ENCODE measurements at places on chromosomes 11 and 22.

GRCh38 chr22:29157759-29158535, 47.7 kb upstream of the EMID1 start:
- H3K4me3 ChIP-seq = no peak overlapping the region
- H3K27ac ChIP-seq = peak overlapping the region; percentile 89
- H3K27me3 ChIP-seq = peaks cover 8% of the 10 kb centered on the region
- H3K4me1 ChIP-seq = peaks cover 45% of the 10 kb centered on the region
- no peaks in the 10 kb centered on the region for H3K36me3 ChIP-seq

DNA sequence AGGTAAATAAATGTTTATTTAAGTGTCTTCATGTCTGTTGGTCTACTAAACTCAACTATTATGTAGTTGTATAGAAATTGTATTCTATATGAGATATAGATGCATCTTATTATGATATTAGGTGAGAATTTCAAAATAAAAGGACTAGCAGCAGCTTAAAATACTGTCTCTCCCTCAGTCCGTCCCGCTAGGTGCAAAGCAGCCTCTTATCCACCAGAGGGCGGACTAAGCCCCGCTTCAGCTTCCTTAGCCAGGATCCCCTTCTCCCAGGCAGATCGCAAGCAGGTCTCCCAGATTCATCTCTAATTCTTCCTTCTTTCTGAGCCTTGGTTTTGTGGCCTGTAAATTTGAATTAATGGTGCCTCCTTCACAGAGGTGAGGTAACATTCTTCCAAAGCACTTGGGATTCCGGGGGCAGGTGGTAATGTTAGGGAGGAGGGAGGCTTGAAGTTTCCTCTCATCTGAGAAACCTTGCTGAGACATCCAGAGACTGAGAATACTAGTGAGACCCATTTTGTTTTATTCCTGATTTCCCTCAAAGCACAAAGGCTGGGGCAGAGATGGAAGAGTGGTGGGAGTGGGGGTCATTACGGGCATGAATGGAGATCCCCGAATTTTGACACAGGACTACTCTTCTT, 13.5 kb upstream of the INSC start:
- peak; percentile 73 for DNase-seq
- H3K27me3 ChIP-seq = peaks cover 38% of the 10 kb centered on the region
- H3K4me1 ChIP-seq = peaks cover 7% of the 10 kb centered on the region
- H3K27ac ChIP-seq = no peak overlapping the region
- H3K4me3 ChIP-seq = no peak overlapping the region

DNA sequence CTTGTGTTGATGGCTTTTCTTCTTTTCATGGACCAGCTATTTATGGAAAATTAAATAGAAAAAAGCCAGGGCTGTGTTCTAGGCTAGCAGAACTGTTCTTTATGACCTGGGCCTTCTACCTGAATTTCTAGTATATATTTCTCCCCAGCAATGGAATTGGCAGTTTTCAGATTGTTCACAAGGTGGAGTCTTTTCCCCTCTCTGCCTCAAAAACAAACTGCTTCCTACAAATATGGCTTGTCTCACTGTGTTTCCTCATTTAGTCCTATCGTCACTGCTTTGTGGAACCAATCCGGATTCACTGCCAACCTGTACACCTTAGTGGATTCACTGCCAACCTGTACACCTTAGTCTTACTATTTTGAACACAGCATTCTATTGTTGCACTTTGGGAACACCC, 5.0 kb upstream of the APOL5 start:
- H3K27ac ChIP-seq = no peak overlapping the region
- no peak overlapping the region for H3K4me3 ChIP-seq
- H3K4me1 ChIP-seq = peaks cover 4% of the 10 kb centered on the region
- DNase-seq = no peak
- H3K27me3 ChIP-seq = peaks cover 23% of the 10 kb centered on the region
- no peaks in the 10 kb centered on the region for H3K36me3 ChIP-seq

DNA sequence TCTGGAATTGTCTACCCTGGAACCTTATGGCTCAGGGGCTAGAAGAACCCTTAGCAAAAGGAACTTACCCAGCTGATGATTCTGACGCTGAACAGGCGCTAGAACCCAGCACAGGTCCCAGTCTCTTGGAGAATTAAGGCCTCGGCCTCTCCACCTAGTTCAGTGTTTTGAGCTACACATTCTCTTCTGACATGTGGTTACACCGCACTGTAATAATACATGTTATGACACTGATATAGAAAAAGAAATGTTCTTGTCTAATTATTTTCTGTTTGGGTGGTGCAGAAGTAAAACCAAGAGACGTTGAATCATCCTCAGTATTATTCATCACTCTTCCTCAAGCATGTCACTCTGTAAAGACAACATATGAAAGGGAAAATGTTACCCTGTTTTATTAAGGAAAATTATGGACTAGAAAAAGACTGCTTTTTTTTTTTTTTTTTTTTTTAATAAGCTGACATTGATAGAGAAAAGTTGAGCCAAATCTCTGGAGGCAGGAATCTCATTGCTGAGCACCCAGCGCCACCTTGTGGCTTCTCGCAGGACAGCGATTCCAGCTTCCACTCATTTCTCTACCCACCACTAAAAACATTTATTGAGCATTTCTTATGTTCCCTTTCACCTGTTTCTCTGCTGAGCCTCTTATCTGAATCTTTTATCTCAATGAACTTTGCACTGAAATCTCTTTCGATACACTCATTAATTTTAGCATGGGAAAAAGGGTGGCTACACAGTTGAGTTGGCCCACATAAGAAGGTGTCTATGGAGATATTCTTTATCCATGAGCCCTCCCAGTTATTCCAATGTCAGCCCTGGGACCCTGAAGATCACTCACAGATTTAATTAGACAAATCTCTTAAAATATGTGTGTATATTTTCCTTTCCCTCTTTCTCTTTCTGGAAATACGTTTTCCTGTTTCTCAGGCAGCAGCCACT, 12.6 kb upstream of the APLNR start:
- no peaks in the 10 kb centered on the region for H3K36me3 ChIP-seq
- peaks cover 2% of the 10 kb centered on the region for H3K27me3 ChIP-seq
- H3K27ac ChIP-seq = no peak overlapping the region
- peaks cover 19% of the 10 kb centered on the region for H3K4me1 ChIP-seq
- H3K4me3 ChIP-seq = no peak overlapping the region

GRCh38 chr11:3736816-3737215, 60.5 kb downstream of the NUP98 start:
- H3K27me3 ChIP-seq = no peaks in the 10 kb centered on the region
- H3K27ac ChIP-seq = peak overlapping the region; percentile 22
- no peak for DNase-seq
- H3K4me3 ChIP-seq = no peak overlapping the region

DNA sequence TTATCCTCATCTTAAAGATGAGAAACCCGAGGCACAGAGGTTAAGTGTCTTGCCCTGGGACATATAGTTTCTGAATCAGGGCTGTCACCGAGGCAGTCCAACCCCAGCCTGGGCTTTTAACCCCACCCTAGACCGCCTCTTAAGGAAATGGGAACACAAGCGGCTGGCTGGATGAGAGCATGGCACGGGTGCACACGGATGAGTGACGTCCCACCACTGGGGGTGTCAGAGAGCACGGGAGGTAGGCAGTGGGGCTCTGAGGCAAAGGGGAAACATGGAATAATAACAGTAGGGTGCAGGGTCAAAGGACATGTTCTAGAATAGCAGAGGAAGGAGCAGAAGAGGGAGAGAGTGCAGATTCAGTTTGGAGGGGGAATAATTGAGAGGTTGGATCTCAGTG, 22.3 kb downstream of the PPFIBP2 start:
- peaks cover 14% of the 10 kb centered on the region for H3K4me1 ChIP-seq
- H3K27me3 ChIP-seq = peaks cover 41% of the 10 kb centered on the region
- DNase-seq = peak; percentile 27
- no peaks in the 10 kb centered on the region for H3K36me3 ChIP-seq

- H3K4me1 ChIP-seq = peaks cover 6% of the 10 kb centered on the region
- no peak overlapping the region for H3K27ac ChIP-seq
- peaks cover 95% of the 10 kb centered on the region for H3K27me3 ChIP-seq
- H3K4me3 ChIP-seq = peak overlapping the region; percentile 70
Observed at GRCh38 chr11:12109591-12110196, 696 bp upstream of the MICAL2 start.

DNA sequence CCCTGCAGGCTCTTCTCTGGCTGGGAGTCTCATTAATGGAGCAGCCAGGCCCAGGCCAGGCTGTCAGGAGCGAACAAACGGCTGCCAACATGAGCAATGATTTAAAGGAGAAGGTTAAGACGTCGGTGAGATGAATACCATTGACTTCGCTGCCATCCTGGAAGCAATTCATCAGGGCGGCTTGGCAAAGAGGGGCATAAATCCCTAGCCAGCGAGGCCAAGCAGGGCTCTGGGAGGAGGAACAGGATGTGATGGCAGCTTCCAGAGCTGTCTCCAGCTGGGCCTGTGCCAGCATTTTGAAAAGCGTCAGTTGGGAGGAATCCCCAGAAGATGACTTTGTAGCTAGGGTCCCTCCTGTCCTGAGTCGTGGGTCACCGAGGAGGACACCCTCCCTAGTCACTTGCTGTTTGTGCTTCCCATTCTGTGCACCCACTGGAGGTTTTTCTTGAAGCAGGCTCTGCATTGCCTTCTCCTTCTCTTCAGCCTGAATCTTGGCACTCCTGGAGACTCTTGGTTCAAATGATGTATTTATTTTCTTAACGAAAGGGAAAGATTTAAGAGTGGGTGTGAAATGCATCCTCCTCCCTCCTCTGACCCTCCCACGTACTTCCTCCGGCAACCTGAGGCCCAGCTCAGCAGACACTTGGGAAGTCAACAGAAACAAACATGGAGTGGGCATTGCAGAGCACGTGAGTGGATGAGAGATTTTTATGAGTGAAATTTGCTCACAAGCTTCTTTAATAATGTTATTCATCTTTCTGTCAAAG, 476.3 kb upstream of the CADM1 start:
- H3K36me3 ChIP-seq = no peaks in the 10 kb centered on the region
- peak overlapping the region; percentile 98 for H3K27ac ChIP-seq
- peaks cover 2% of the 10 kb centered on the region for H3K27me3 ChIP-seq
- peak; percentile 17 for DNase-seq
- H3K4me1 ChIP-seq = peaks cover 65% of the 10 kb centered on the region
- H3K4me3 ChIP-seq = peak overlapping the region; percentile 44

DNA sequence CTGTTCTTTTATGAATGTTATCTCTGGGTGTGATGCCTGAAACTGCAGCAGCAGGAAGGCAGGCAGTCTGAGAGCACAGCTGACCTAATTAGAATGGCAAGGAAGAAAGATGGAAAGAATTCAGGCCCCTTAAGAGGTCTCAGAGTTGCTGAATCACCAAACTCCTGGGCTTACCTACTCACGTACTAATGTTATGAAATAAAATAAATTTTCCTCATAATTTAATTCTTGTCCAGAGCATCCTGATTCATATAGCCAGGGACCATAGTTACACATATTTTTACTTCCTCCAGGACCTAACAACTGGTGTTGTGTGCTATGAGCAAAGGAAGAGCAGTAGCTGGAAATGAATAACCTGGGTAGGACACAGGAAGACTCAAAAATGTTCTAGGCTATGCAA, 41.9 kb downstream of the SNX19 start:
- peaks cover 6% of the 10 kb centered on the region for H3K4me1 ChIP-seq
- peaks cover 48% of the 10 kb centered on the region for H3K36me3 ChIP-seq
- peaks cover 3% of the 10 kb centered on the region for H3K27me3 ChIP-seq
- no peak overlapping the region for H3K27ac ChIP-seq
- no peak for DNase-seq

DNA sequence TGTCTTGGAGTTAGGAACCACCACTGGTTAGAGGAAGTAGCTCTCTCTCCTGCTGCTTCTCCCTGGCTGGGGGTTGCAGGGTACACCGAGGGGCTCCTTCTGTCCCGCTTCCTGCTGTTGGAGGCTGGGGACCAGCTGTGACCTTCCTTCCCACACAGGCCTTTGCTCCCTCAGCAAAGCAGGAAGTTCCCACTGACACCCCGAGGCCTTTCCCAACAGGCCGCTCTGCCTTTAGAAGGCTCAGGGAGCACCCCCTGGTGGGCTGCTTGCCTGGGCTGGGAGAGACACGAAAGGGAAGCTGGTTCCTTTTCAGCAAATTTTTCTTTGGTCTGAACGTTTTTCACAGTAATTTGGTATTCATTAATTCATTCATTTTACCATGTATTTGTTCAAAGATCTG, 527.9 kb upstream of the B3GAT1 start:
- no peak overlapping the region for H3K27ac ChIP-seq
- peak; percentile 41 for DNase-seq
- peaks cover 18% of the 10 kb centered on the region for H3K27me3 ChIP-seq
- H3K36me3 ChIP-seq = no peaks in the 10 kb centered on the region
- peaks cover 67% of the 10 kb centered on the region for H3K4me1 ChIP-seq
- no peak overlapping the region for H3K4me3 ChIP-seq

GRCh38 chr11:29656597-29656996, 360.2 kb downstream of the KCNA4 start:
- no peaks in the 10 kb centered on the region for H3K36me3 ChIP-seq
- H3K27me3 ChIP-seq = no peaks in the 10 kb centered on the region
- no peak for DNase-seq
- no peak overlapping the region for H3K27ac ChIP-seq
- H3K4me3 ChIP-seq = no peak overlapping the region
- H3K4me1 ChIP-seq = no peaks in the 10 kb centered on the region

DNA sequence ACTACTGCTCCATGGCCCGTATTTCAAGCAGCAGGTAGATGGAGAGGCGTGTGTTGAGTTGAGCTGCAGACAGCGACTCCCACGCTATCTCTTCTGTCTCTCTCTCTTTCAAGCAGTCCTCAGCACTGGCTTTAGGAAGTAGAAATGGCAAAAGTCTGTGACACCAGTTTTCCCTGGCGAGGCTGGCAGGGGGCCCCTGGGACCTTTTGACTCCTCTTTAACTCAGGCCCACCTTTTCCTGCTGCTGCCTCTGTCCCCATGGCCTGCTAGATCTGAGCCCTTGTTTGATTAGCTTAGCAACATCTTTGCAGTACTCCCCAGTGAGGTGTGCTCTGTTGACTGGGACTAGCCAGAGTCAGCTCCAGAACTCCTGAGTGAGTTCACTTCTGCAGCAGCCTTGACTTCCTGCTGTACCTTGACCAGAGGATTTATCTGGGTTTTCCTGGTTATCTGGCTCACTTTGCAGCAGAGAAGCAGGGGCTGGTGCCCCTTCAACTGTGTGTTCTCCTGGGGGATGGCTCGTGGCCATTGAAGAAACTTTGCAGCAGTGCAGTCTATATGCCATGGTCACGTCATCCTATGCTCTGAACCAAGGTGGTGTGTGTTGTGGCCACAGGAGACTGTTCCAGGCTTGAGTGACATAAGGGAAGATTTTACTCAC, 183.9 kb downstream of the DBX1 start:
- H3K4me1 ChIP-seq = peaks cover 62% of the 10 kb centered on the region
- no peak overlapping the region for H3K4me3 ChIP-seq
- DNase-seq = no peak
- H3K27me3 ChIP-seq = peaks cover 15% of the 10 kb centered on the region
- H3K27ac ChIP-seq = peak overlapping the region; percentile 36
- no peaks in the 10 kb centered on the region for H3K36me3 ChIP-seq

GRCh38 chr11:90134478-90135003, at the start of gene NAALAD2:
Gene NAALAD2, plus strand, starts transcription at chr11:90134663. Its CDS starts 96 bp downstream, at chr11:90134759.
- H3K36me3 ChIP-seq = peaks cover 22% of the 10 kb centered on the region
- peaks cover 7% of the 10 kb centered on the region for H3K27me3 ChIP-seq
- peak within 1 kb of the TSS; percentile 95 for H3K4me3 ChIP-seq
- peak; percentile 75 for DNase-seq
- peaks cover 32% of the 10 kb centered on the region for H3K4me1 ChIP-seq

DNA sequence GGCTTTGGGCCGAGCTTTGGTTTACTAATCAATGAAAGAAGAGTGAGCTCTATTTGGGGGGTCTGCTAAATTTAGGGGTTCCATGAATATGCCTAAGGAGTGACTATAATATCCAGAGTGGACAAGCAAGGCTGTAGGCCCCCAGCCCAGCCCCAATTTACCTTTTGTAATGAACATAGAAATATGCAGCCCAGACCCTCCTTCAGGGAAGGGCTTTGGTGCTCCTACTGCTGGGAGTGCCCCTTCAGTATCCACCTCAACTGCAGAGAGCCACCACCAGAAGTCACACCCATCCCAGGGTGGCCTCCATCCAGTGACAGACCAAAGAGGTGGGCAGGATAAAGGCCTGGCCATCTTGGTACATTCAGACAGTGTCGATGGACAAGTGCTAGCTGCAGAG, 43.1 kb downstream of the CHST1 start:
- H3K27ac ChIP-seq = no peak overlapping the region
- peaks cover 11% of the 10 kb centered on the region for H3K4me1 ChIP-seq
- peaks cover 47% of the 10 kb centered on the region for H3K27me3 ChIP-seq
